ENCODE measurements at places on chromosomes 16 and 17.

GRCh38 chr16:67039260-67040020 lies 10.5 kb downstream of the CBFB start:
- no peak for DNase-seq

DNA sequence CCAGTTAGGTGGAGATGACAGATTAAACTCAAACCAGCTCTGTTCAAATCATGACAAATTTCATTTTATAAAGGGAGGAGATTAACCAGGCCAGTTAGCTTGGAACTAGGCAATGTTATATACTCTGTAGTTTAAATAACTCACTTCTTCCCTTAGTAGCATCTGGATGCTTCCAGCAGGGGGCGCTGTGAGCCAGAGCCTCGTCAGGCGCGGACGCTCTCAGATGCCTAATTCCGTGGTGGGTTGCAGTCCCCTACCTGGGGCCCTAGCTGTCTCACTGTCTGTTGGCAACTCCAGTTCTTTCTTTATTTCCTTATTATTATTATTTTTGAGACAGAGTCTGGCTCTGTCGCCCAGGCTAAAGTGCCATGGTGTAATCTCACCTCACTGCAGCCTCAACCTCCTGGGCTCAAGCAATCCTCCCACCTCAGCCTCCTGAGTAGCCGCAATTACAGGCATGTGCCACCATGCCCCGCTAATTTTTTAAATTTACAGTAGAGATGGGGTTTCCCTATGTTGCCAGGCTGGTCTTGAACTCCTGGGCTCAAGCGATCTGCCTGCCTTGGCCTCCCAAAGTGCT lies 17.3 kb upstream of the WFDC1 start:
- peak; percentile 66 for DNase-seq

DNA sequence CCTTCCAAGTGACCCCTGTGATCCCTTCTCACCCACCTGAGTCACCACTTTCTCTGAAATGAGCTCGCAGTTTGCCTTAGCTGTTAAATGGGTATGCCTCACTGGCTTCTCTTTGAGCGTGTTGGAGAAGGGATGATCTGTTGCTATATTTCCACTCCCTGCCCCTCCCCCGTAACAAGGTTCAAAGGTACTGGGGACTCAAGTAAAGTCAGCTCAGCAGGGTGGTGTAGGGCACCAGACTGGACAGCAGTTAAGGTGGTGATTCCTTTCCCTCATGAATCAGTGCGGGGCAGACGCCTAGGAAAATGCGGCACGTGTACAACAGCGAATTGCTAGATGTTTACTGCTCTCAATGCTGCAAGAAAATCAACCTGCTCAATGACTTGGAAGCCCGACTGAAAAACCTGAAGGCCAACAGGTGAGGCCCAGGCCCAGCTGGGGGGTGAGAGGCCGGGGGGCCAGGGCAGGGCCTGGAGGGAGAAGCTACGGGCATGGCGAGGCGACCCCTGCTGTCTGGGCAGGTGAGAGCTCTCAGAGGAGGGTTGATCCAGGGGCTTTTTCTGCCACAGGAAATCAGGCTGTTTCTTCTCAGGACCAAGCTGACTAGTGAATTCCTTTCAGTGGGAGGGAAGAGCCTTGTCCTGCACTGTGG lies 130.3 kb downstream of the RAB11FIP4 start:
- DNase-seq: no peak

GRCh38 chr16:3651461-3652372 lies 2.8 kb upstream of the DNASE1 start:
- DNase-seq: no peak

GRCh38 chr17:49015924-49016774 lies 19.0 kb downstream of the IGF2BP1 start:
- DNase-seq: no peak

GRCh38 chr16:57844416-57845030 lies 42.2 kb upstream of the KIFC3 start:
- peak; percentile 65 for DNase-seq

DNA sequence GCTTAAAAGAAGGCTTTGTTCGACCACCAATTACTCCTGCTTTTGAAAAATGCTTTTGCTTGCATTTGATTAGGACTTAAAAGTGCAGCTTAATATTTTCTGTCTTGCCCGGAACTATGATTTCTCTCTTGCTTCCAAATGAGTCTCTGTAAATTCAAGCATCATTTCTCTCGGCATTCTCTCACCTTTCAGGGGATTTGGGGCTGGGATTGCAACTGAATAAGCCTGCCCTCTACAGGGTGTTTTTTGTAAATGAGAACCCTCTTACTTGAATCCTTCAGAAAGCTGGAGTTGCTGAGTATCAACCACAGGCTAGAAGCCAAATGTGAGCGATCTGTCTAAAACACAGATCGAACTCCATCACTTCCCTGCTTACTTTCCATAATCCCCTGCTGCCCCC lies 234.6 kb downstream of the TMEM114 start:
- peak; percentile 66 for DNase-seq

GRCh38 chr16:56350491-56351405 lies 74.6 kb downstream of the AMFR start:
- no peak for DNase-seq

GRCh38 chr16:8931859-8932258 lies 31.8 kb downstream of the USP7 start:
- DNase-seq: peak; percentile 50

DNA sequence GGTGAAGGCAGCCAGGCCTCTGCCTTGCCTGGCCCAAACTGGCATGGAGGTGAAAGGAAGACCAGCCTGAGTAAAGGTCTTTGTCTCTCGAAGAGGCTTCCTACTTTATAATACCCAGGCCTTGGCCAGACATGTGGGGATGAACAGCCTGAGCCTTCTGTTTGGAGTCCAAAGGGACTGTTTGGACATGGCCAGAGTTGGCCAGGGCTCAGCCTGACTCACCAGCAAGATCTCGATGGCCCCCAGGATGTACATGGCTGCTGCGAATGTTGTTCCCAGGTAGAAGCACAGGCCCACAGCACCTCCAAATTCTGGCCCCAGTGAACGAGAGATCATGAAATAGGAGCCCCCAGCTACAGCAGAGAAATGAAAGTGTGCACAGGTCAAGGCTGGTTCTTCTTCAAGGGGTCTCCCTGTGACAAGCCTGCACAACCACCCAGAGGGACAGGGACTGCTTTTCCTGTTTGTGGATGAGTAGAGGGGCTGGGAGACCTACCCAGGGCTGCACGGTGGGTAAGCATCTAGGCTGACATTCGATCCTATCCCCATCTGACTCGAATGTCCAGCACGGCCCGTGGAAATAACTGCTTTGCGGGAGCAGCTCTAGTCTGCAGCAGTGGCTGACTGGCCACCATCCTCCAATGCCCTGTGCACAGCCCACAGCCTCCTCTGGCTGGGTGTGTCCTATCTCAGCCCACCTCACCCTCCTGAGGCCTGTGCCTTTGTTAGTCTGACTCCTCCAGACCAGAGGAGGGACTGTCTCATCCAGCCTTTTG lies 10.7 kb upstream of the LCAT start:
- no peak for DNase-seq

DNA sequence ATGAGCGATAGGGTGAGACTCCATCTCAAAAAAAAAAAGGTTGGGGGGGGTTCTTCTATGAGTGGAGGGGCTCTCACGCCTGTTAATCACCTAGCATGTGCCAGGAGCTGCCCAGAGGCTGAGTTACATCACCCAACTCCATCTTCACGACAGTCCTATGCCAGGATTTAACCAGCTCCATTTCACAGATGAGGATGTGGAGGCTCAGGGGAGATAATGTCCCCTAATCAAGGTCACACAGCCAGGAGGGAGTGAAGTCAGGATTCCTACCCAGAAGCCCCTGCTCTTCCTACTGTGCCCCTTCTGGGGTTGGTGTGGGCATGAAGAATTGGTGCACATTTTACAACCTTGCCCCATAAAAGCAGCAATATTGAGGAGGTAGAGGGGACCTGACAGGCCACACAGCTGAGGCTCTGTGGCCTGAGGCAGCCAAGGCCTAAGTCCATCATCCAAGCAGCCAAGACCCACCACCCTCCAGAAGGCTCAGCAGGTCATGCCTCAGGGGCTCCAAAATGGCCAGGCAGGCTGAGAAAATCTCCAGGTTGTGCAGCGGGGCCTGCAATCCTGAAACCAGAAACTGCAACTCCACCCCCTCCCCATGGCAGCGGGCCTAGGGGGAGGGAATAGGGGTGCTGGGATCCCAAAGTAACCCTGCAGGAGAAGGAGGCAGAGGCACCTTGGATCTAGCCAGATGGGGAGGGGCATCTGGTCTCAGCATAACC lies 6.9 kb downstream of the PPY start:
- DNase-seq: no peak

GRCh38 chr17:35390663-35391062 lies 17.2 kb upstream of the SLFN11 start:
- DNase-seq: no peak

- DNase-seq: peak; percentile 64
These were observed 15.6 kb upstream of the CBFA2T3 start for GRCh38 chr16:88992351-88993165.

DNA sequence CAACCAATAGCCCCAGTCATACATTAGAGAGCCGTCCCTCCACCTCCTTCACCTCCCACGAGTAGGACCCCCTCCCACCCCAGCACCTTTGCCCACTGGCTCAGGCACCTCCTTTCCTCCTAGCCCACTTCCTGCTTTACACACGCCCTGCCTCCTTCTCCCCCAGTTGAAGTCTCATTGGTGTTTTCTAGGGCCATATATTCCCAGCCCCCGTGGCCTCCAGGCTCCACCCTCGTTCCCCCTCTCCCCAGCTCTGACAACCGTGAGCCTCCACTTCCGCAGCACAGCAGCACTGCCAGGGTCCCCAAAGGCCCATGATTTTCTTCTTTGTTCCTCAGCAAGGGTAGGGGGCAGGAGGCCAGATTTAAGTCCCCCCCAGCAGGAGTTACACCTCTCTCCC lies 340.3 kb upstream of the TNRC6C start:
- no peak for DNase-seq

DNA sequence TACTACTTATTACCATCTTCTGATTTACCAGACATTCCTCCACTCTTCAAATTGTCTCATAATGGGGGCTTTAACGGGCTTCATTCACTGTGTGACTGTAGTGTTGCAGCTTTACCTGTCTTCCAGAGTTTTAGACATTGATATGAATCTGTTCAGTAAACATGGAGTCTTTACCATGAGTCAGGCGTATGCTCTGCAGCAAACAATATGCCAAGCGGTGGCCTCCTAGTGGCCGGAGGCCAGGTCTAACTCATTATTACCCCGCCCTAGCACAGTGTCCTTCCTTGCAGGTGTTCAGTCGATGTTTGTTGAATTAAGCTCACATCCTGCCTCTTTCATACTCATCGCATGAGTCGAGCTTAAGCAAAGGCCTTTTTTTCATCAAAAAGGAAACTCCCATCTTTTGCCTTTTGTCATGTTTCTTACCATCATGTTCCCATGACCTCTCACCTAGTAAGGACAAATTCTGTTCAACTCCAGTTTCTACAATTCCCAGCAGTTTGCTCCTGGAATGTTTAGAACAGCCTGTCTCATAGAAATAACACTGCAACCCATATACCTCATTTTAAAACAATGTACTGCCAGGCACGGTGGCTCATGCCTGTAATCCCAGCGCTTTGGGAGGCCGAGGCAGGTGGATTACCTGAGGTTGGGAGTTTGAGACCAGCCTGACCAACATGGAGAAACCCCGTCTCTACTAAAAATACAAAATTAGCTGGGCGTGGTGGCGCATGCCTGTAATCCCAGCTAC lies 39.4 kb downstream of the TUBD1 start:
- no peak for DNase-seq

- DNase-seq: no peak
These were observed 21.6 kb downstream of the EMC8 start for GRCh38 chr16:85777583-85778310.

DNA sequence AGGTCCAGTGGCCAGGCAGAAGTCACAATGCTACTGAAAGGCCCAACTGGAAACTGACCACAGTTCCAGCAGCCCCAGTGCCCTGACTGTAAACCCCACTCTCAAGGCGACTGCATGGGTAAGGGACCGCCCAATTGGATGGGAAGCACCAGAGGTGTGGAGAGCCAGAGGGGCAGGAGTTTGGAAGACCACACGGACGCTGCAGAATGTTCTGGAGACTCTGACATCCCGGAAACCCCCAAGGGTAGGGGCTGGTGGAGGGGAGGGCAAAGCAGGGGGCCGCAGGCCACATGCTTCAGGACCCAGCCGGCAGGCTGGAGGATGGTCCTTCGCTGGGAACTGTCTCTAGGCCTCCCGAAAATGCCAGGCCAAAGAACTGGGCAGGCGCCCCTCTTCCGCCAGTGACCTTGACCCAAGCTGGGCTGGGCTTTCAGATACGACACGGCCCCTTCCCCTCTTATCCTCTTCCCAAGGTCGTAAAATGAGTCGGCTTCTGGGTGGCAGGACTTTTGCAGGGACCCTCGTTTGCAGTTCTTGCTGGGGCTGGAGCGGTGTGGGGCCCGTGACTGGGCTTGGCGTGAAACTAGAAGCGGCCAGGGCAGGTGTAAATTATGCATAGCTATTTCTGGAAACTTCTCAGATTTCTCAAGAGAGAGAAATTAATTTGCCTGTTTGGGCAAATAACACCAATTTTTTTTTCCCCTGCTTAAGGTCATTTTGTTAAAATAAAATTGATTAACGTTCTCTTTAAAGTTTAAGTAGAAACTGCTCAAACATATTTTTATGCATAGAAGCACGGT lies 110.2 kb downstream of the C16orf78 start:
- no peak for DNase-seq

DNA sequence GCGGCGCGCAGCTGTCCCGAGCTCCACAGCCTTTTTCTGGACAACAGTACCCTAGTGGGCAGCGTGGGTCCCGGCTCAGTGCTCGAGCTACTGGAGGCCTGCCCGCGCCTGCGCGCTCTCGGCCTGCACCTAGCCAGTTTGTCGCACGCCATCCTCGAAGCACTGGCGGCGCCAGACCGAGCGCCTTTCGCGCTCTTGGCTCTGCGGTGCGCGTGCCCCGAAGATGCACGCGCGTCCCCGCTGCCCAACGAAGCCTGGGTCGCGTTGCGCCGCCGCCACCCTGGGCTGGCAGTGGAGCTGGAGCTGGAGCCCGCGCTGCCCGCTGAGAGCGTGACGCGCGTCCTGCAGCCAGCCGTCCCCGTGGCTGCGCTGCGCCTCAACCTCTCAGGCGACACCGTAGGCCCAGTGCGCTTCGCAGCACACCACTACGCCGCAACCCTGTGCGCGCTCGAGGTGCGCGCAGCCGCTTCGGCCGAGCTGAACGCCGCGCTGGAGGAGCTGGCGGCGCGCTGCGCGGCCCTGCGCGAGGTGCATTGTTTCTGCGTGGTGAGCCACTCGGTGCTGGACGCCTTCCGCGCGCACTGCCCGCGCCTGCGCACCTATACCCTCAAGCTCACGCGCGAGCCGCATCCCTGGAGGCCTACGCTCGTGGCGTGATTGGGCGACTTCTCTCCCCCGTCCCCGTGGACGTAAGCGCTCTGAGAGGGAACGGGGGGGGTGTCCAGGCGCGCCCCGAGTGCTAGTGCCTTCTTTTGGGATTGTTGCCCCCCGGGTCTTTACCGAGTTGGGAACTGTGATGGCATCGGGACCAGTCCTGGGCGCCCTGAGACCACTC lies 1.2 kb upstream of the HSF4 start:
- DNase-seq: peak; percentile 94

DNA sequence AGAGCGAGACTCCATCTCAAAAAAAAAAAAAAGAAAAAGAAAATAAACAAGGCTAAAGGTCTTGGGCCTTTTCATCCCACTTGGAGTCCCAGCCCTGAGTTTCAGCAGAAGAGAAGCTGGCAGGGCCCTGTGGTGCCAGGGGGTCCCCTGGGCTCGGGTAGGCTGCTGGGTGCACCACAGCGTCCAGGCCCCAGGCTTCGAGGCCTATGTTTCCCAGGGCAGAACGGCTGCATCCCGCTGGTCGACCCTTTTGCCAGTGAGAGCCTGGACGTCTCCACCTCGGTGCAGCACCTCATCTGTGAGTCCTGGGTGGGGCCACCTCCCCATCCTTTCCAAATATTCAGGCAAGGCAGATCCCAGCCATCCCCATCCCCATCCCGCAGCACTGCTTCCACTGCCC lies 2.2 kb downstream of the TMEM235 start:
- no peak for DNase-seq

- no peak for DNase-seq
These were observed 257.5 kb downstream of the ENGASE start for GRCh38 chr17:79332011-79332554.

All from retina (tissue), 1 donor.